ENCODE measurements at places on chromosomes 5 and 9.

DNA sequence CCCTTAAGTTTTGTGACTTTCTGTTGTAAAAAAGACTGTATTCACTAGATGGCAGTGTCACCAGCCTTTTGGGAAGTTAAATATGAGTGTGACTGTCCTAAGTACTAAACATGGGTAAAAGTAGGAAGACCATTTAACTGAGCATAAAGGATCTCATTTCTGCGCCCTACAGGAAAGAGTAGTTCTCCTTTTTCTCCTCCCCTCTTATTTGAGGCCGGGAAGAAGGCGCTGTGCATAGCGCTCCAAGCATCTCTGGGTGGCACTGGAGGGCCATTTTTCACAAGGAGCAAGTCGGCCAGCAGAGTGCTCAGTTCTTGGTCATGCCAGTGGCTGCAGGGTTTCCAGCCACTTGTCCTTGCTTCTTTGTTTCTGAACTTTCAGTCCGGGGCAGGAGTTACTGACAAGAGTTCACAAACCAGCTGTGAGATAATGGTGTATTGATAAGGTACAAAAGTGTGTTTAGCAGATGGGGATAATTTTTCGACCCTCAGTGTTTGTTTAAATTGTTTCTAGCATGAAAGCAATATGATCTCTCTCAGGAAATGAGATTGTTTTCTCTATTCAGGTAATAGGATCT lies 227.6 kb upstream of the DMRT1 start:
- H3K4me1 ChIP-seq, result peaks cover 5% of the 10 kb centered on the region
- H3K36me3 ChIP-seq, result no peaks in the 10 kb centered on the region
- no peak overlapping the region for H3K27ac ChIP-seq
- no peak overlapping the region for H3K4me3 ChIP-seq
- H3K27me3 ChIP-seq, result peaks cover 5% of the 10 kb centered on the region

GRCh38 chr9:87036506-87036905 lies 89.2 kb upstream of the GAS1 start:
- H3K27ac ChIP-seq, result no peak overlapping the region
- no peak overlapping the region for H3K4me3 ChIP-seq
- no peak for DNase-seq
- peaks cover 39% of the 10 kb centered on the region for H3K27me3 ChIP-seq

DNA sequence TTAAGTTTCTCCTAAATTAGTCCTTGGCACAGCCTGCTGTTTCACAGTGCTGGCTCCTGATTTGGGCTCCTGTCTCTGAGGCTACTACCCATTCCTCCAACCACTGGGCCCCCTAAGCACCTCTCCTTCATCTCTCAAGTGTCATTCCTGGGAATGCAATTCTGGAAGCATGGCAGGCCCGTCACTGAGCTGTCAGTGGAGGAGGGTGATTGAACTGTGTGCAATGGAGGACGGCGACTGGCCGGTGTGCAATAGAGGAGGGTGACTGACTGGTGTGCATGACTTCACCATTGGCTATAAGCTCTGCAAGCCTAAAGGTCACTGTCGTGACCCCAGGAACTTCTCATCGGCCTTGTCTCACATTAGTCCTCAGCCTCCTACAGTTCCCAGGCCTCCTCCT lies 12.4 kb upstream of the IL17B start:
- H3K4me3 ChIP-seq, result no peak overlapping the region
- no peak for DNase-seq
- no peaks in the 10 kb centered on the region for H3K36me3 ChIP-seq
- H3K27ac ChIP-seq, result no peak overlapping the region
- H3K4me1 ChIP-seq, result no peaks in the 10 kb centered on the region

- no peak for DNase-seq
- peaks cover 22% of the 10 kb centered on the region for H3K36me3 ChIP-seq
- peaks cover 39% of the 10 kb centered on the region for H3K27me3 ChIP-seq
- H3K27ac ChIP-seq, result no peak overlapping the region
- H3K4me3 ChIP-seq, result no peak overlapping the region
These were observed 6.6 kb downstream of the TMEM171 start for GRCh38 chr5:73126957-73127356.

DNA sequence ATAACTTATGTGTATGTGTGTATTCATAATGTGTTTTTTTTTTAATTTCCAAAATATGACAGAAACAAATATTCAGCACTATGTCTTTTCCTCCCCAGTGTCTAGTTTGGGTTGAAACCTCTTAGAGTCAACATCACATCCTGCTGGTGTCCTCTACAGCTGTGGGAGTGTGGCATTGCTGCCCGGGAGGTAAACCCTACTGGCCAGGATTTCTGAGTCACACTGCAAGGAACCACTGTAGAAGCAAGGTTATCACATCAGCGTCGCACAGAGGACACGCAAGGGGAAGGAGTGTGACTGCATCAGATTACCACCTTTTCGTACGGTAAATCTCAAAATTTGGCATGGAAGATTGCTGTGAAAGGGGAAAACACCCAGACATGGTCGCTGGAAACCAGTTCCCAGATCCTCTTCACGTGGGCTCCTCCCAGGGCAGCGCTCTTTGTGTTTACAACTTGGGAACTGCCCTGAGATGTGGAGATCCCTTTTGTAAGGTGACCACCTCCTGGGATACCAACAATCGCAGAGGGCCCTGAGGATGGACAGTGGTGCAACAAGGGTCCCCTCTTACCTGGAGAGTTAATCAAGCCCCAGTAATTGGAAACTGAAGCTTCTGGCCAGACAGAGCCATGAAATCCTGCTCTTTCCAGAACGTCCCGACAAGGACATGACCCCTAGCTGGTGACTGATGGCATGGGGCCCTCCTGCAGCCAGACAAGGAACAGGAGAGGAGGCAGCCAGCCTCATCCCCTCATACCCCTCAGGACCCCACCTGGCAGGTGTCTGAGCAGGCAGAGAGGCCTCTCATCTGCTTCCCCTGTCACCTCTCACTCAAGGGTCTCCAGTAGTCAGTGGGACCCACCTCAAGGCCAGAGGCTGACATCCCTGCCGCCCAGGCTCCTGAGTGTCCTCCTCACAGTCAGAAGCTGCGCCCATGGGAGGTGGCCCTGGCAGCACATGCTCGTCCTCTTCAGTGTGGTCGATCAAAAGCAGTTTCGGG lies 194.7 kb downstream of the MED10 start:
- no peak for DNase-seq
- no peaks in the 10 kb centered on the region for H3K36me3 ChIP-seq
- no peaks in the 10 kb centered on the region for H3K4me1 ChIP-seq

- no peak for DNase-seq
- H3K27ac ChIP-seq, result no peak overlapping the region
- H3K36me3 ChIP-seq, result no peaks in the 10 kb centered on the region
These were observed 167.9 kb downstream of the ARHGEF28 start for GRCh38 chr5:73793911-73794310.

DNA sequence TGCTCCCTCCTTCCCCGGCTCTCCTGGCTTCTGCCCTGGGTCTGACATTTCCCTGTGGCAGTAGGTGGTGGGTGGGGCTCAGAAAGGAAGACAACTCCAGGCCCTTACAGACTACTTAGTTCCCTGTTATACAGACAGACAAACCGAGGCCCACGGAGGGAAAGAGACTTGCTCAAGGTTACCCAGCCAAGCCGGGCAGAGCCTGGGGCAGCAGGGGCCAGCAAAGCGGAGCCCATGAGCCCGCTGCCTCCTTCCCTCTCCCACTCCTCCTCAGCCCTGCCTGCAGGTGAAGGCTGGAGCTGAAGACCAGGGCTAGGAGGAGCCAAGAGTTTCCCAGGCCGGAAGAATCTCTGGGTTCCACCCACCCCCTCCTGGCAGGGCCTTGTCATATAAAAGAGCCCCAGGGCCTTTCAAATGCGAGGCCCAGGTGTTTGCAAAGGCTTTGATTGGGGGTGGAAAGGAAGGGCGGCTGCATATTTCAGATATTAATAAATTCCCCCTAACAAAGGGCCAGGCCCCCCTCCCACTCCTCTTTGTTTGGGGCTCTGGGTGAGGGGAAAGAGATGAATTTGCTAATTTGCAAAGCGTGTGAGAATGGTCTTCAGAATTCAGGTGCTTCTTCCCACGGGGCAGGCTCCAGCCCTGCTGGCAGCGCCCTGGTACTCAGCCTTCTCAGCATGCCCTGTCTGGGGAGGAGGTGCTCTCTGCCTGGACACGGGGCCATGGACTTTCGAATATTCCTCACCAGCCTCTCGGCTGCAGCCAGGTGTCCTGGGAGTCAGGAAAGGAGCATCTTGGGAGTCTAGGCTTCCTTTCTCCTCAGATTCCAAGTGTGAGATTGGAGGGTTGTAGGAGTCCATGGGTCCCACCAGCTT lies 21.5 kb downstream of the SLC6A7 start:
- H3K4me1 ChIP-seq, result peaks cover 16% of the 10 kb centered on the region
- no peaks in the 10 kb centered on the region for H3K36me3 ChIP-seq
- H3K4me3 ChIP-seq, result no peak overlapping the region
- peaks cover 19% of the 10 kb centered on the region for H3K27me3 ChIP-seq

DNA sequence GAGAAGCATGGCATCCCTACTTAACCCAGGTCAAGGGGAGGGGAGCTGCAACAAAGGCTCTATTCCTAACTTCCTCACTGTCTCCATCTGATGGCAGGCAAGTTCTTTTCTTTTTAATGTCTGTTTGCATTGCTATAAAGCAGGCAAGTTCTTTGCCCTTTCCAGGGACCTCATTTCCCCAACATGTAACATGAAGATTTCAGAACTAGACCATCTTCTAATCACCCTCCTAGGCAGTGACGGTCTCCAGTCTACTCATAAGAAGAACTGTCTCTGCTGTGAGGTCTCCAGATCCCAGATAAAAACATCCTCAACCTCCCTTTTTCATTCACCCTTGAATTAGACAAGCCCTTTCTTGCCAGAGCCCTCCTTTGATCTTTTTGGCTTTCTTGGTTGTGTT lies 42.1 kb downstream of the PPP1R2B start:
- DNase-seq, result no peak
- H3K27me3 ChIP-seq, result peaks cover 4% of the 10 kb centered on the region
- no peak overlapping the region for H3K4me3 ChIP-seq
- peak overlapping the region; percentile 6 for H3K27ac ChIP-seq

GRCh38 chr5:95591490-95591901 lies 28.4 kb upstream of the GPR150 start:
- H3K4me3 ChIP-seq, result no peak overlapping the region
- DNase-seq, result no peak
- peaks cover 8% of the 10 kb centered on the region for H3K4me1 ChIP-seq
- no peak overlapping the region for H3K27ac ChIP-seq

DNA sequence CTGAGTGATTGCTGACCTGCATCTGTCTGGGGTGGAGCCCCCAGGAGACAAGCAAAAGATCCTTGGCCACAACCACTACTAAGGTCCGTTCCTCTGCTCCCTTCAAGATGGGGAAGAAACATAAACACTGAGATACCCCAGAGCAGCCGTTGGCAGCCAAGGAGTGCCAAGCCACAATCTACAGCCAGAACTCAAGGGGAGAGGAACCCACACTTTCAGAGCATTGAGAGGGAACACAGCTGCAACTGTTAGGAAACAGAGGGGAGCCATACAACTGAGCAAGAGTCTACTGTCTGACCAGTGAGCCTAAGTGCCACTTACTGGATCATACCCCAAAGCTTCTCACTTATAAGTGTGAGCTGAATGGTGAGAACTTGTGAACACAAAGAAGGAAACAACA lies 44.6 kb upstream of the ADRB2 start:
- no peaks in the 10 kb centered on the region for H3K36me3 ChIP-seq
- H3K4me1 ChIP-seq, result no peaks in the 10 kb centered on the region
- peaks cover 14% of the 10 kb centered on the region for H3K27me3 ChIP-seq

- no peaks in the 10 kb centered on the region for H3K4me1 ChIP-seq
- no peak overlapping the region for H3K27ac ChIP-seq
- peaks cover 41% of the 10 kb centered on the region for H3K27me3 ChIP-seq
- H3K36me3 ChIP-seq, result no peaks in the 10 kb centered on the region
- no peak overlapping the region for H3K4me3 ChIP-seq
These were observed 75.1 kb upstream of the PANK3 start for GRCh38 chr5:168654211-168654721.

DNA sequence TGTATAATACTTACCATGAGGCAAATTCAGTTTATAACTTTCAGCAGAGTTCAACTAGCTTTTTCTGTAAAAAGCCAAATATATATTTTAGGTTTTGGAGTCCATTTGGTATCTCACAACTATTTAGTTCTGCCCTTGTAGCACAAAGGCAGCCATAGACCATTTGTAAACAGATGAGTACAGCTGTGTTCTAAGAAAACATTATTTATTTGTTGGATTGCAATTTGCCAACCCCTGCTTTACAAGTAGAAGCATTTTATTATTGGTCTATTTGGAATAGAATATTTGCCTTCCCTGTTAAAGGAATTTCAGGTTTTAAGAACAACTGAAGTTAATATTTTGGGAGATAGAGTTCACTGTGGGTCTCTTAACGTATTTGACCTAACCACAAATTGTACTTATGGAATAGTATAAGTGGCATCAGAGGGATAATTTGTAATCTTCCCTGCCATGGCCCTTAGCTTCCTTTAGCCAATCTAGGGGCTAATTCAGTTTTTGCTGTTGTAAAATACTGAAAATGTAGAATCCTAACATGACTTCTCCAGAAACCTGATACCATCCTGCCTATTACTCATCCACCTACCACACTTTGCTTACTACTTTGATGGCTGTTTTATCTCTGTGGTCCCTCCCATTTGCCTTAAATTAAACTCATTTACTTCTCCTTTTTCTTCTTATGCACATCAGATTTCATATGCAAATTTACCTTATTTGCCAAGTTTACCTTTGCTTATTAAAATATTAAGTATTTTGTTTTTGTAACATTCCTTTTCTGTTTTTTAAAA lies 109.2 kb downstream of the DMXL1 start:
- no peaks in the 10 kb centered on the region for H3K27me3 ChIP-seq
- peaks cover 7% of the 10 kb centered on the region for H3K36me3 ChIP-seq
- H3K4me3 ChIP-seq, result no peak overlapping the region
- no peaks in the 10 kb centered on the region for H3K4me1 ChIP-seq

- H3K27ac ChIP-seq, result no peak overlapping the region
- H3K36me3 ChIP-seq, result peaks cover 4% of the 10 kb centered on the region
- no peaks in the 10 kb centered on the region for H3K4me1 ChIP-seq
- H3K27me3 ChIP-seq, result no peaks in the 10 kb centered on the region
These were observed 8.6 kb upstream of the PRRX2 start for GRCh38 chr9:129656795-129657390.

DNA sequence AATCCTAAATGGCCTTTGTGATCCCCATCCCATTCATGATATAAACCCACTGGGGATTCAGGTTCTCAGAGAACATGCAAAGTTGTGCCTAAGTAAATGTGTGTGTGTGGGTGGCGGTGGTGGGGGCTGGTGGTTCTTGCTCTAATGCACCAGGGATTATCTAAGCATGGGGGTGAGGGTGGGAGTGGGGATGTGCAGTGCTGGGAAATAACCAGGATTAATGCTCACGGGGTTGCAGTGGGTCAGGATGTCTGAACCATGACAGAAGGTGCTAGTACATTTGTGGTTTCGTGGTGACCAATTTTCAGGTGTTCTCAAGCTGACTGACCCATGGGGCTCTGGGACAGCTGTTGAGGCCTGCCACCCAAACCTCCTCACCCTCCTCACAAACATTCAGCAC lies 101.0 kb downstream of the ZNF608 start:
- DNase-seq, result no peak
- H3K27ac ChIP-seq, result no peak overlapping the region
- H3K4me3 ChIP-seq, result no peak overlapping the region
- no peaks in the 10 kb centered on the region for H3K27me3 ChIP-seq

DNA sequence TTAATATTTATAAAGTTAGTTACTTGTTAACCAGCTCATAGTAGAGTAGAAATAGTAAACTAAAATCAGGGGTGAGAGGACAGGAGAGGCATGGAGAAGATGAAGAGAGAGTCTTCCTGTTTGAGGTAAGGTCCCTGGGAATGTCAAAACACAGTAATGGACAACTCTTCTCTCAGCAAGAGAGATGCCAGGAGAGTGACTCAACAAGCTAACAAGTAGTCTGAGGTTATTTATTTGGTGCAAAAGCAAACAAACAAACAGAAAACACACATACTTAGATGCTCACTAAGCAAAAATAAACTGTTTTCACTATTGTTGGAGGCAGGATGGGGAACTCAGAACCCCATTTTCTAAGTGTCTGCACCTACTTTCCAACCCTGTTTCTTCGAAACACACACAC lies 333.2 kb upstream of the RFX3 start:
- H3K36me3 ChIP-seq, result no peaks in the 10 kb centered on the region
- no peak for DNase-seq
- no peaks in the 10 kb centered on the region for H3K4me1 ChIP-seq
- peaks cover 55% of the 10 kb centered on the region for H3K27me3 ChIP-seq
- no peak overlapping the region for H3K4me3 ChIP-seq

Data from effector memory CD8-positive, alpha-beta T cell (primary cell).